Activated effector memory CD4-positive, alpha-beta T cell treated with Interleukin-2 at 50 U/mL for 16 hours (primary cell): ENCODE measurements at places on chromosomes 12 and 14.

GRCh38 chr14:69845787-69846186 is 33.4 kb upstream of the SMOC1 start:
- DNase-seq, result no peak

GRCh38 chr12:96233939-96234461 is 39.8 kb downstream of the ELK3 start:
- no peak for DNase-seq

- DNase-seq, result no peak
Measured at GRCh38 chr14:101232340-101233020, 328.8 kb upstream of the DIO3 start.

- DNase-seq, result no peak
Measured at GRCh38 chr12:27015730-27016076, 1.5 kb upstream of the TM7SF3 start.

- no peak for DNase-seq
Measured at GRCh38 chr12:108017472-108018057, 111.5 kb upstream of the WSCD2 start.

DNA sequence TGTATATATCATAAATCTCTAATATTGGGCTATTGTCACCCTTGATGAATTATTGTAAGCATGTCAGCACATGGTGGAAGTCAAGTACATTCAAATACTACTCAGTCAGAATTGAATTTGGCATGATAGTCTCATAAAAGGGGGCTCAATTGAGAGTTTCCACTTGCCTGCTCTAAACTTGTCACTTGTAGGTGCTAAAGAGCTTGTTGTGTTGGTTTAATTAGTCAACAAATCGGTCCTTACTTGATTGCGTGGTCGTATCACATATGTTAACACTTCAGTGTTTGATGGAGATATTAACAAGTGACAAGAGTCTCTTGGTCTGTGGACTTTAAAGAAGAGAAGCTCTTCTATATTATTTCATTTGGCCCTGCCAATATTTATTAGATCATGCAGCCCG is 81.1 kb downstream of the NKX2-1 start:
- no peak for DNase-seq
